ENCODE measurements at places on chromosomes 4 and X.

GRCh38 chr4:24690436-24690835 lies 104.9 kb upstream of the SOD3 start:
- no peak for ATAC-seq

DNA sequence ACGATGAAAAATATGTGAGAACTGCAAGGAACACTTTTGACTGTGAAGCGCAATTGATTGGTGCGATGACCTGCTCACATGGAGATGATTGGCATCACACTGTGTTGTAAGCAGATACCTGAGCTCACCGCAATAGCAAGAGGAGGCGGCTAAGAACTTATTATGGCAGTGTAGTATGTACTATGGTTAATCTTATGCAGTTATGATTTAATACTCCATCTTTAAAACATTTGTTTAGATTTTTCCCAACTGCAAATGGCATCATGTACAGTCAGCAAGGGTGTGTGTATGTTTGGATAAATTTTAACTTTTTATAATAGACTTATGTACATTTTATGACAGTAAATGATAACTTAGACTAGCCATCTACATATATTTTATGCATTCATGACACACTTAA lies 25.5 kb downstream of the PRIMPOL start:
- ATAC-seq: no peak

DNA sequence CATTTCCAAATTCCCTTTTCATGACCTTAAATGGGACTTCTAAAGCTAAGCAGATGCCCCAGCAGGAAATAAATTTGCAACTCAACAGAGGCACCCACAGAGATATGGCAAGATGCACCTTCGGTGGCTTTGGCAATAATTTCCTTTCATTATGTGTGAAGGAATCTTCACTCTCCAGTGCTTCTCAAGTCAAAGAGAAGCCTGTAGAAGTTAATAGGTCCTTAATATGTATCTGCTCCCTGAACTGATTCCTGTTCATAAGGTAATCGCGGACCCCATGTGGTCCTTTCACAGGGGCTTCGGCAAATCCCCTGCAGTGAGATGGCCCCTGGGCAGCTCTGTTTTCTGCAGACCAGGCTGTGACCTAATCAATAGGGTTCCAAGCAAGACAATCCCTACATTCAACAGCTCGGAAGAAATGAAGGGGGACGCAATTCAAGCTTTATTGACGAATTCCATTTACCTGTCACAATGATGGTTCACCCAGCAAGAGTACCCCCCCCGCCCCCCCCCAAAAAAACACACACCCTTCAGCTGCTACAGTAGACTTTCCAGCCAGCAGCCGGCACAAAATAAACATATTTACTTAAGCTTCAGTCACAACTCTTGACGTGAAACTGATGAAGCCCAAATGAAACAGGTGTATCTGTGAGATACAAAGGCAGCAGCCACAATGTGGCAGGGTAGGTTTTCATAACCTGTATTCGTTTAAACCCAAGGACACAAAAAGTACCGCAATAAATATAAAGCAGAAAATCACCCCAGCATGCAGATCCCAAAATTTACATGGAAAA lies 35.3 kb downstream of the FAT1 start:
- ATAC-seq: no peak

GRCh38 chrX:68931345-68931744 lies 102.5 kb downstream of the EFNB1 start:
- ATAC-seq: no peak

GRCh38 chr4:164904336-164904735 lies 27.4 kb downstream of the APELA start:
- ATAC-seq: no peak

DNA sequence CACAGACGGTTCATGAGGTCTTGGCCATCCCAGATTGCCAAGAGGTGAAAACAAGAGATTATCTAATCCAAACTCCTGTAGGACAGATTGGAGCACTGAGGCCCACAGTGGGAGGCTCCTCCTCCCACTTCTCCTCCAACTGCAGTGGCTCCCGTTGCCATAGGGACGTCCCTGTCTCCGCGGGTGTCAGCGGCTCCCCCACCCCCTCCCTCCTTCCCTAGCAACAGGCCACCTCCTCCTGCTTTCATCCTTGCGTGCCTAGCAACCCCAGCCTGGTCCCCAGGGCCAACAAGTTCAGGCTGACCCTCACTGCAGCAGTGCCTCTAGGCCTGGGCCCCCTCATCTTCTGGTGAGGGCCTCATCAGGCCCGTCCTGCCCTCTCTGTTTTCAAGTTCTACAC lies 6.8 kb upstream of the IQSEC2 start:
- ATAC-seq: peak; percentile 23

DNA sequence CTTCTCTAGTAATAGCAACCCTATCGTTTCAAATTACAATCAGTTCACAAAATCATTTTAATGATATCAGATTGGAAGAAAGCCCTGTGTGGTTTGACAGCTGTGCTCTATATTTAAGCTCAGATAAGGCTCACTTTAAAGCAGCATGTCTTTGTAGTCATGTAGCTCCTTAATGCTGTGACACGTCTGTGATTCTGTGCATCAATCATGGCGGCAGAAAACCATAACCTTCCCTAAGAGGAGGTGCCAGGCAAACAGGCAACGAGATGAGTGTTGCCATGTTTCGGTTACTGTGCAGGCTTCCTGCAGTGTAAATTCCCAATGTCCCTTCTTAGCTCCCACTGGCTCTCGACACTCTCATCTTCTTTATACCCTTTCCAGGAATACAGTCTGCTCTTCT lies 212.7 kb downstream of the GRID2 start:
- ATAC-seq: no peak

DNA sequence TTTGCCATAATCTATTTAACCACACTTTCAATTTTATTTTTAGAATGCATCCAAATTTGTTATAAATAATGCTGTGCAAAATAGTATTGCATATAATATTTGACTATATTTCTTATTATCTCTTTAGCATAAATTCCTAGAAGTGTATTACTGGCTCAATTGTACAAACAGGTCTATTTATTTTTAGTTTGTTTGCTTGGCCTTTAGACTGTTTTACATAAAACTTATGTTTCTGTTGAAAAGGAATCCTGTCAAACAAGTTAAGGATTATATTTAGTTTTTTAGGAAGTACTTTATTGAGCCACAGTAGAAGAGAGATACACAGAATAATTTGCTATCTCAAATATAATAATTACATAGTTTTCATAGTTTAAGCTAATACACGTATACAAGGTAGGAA lies 413.8 kb downstream of the GBA3 start:
- no peak for ATAC-seq

DNA sequence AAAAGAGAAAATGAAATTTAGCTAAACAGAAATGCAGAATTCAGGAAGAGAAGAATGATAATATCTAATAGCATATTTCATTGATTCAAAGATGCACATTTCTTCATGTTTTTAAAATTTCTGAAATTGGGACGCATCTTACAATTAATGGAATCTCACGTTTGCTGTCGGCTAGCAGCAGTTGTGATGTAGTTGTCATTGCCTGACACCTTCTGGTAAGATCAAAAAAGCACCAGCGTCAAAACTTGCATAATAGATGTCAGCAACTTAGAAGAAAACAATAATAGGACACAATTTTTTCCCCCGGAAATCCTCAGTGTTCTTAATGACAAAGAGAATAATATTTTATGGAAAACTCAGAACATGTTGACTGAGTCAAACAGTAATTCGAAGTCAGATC lies 29.8 kb upstream of the SLC7A3 start:
- ATAC-seq: no peak

- no peak for ATAC-seq
Observed at GRCh38 chr4:2159931-2160330, 82.0 kb downstream of the HAUS3 start.

DNA sequence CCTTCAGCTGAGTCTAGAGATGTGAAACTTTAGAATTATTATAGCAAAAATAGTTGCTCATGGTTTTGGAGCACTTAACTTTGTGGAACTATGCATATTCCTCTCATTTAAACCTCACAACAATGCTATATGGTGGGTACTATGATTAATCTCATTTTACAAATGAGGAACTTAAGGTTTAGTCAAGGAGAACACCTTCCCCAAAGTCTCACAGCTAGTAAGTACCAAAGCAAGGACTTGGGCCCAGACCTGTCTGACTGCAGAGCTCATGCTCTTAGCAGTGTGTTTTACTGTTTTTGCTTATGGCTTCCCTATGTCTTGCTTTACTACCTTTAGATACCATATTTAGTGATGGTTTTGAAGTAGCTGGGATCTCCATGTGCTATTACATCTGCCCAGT lies 5.1 kb downstream of the UBE2A start:
- ATAC-seq: no peak

GRCh38 chrX:43551590-43551989 lies 104.5 kb upstream of the MAOA start:
- no peak for ATAC-seq

- ATAC-seq: no peak
Observed at GRCh38 chr4:2082627-2083026, 23.5 kb downstream of the NAT8L start.

DNA sequence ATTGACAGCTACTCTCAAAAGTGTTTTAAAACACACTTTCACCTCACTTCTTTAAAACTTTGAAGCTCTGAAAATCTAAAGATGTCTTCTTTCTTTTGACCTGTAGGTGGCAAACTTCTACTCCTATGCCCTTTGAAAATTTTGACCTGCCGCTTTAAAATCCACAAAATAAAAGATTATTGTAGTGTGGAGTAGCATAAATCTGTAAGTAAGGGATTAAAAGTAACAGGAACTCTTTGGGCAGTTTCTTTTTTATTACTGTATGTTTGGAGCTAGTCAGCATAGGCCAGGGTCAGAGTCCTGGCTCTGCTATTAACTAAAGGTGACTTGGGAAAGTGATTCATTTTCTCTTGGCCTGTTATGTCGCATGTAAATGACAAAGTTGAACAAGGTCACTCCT lies 25.5 kb downstream of the BBS12 start:
- no peak for ATAC-seq

GRCh38 chr4:105148356-105148755 lies 1.7 kb downstream of the TET2 start:
- ATAC-seq: no peak

GRCh38 chr4:180169394-180169793 lies 2073.8 kb upstream of the TENM3 start:
- ATAC-seq: no peak

DNA sequence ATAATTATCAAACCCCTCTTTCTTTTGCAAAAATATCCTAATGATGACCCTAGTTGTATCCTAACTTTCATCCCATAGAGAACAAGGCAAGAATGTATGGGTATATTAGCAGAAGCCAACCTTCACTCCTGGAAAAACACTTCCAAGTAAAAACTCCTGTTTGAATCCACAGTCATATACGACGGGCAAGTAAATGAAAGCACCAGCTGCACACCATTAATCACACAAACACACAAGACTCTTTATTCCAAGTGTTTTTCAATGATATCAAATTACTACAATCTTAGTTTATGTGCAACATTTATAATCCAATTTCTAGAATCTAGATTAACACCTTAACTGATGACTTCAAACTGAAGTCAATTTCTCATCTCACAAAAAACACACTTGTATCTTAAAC lies 22.9 kb downstream of the ACSL4 start:
- ATAC-seq: no peak

DNA sequence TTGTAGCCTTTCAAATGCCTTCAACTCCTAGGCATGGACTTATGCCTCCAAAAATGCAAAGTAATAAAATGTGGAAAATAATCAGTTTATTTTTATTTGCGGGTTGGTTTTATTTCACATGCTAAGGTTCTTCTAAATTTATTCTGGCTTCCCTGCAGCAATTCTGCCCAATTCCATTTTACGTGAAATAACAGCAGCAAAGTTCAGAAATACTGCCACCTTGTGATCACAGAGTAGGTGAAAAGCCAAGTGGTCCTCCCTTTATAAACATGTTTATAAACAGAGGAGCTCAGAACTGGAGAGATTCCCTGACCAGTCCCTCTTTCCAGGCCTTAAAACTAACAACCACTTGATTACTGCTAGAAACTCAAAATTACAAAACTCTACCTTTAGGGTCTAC lies 14.7 kb upstream of the DCHS2 start:
- no peak for ATAC-seq

DNA sequence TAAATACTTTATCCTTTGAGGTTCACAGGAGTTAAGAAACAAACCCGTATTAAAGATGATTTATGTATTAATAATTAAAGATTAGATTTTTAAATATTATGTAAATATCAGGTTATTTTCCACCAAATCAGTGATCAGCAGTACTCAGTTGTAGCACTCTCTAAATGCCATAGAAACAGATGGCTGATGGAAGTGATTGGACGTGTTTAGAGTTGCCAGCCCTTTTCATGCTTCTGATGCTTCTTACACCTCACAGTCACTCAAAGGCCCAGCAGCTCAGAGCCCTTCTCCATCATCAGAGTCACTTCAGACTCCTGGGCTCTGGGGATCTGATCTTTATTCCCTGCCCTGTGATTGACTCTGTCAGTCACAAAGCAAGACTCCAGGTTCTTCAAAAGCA lies 170.1 kb upstream of the PGRMC2 start:
- ATAC-seq: no peak

- no peak for ATAC-seq
Observed at GRCh38 chr4:183588169-183588675, 70.8 kb downstream of the RWDD4 start.

DNA sequence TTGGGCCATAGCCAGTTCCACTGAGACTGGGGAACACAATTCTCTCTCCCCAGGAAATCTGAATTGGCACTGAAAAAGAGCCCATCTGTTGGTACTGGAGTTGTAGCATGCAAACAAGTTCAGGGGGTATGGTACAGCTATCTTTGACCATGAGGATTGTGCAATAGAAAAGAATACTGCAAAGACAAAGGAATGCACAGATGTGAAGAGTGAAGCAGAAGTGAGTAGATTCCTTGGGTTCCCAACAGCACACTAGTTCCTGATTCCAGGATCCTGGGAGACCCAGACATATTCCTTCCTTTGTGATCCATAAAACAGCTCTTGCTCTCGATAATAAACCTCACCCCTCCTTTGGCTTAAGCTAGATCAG lies 43.3 kb upstream of the CTAG2 start:
- ATAC-seq: no peak

- no peak for ATAC-seq
Observed at GRCh38 chrX:109707319-109707718, 25.7 kb downstream of the ACSL4 start.

- ATAC-seq: no peak
Observed at GRCh38 chr4:56259655-56260054, 127.6 kb downstream of the AASDH start.

GRCh38 chr4:81466841-81467671 lies 4.7 kb downstream of the RASGEF1B start:
- no peak for ATAC-seq

DNA sequence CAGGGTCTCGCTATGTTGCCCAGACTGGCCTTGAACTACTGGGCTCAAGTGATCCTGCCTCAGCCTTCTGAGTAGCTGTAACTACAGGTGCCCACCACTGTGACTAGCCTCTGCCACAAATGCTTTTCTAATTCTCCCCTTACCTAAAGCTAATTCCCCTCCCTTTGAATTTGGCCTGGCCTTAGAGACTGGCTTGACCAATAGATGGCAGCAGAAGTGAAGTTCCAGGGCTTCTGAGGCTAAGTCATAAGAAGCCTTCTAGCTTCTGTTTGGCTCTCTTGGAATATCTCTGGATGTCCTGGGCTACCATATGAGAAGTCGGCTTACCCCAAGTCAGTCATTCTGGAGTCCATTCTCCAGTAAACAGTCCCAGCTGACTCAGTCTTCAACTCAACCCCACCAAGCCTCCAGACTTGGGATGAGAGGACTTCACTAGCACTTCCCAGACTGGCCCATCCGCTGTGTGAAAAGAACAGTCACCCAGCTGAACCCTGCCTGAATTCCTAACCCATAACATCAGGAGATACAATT lies 61.0 kb downstream of the HPRT1 start:
- ATAC-seq: no peak
